Ecto neural progenitor cell (in vitro differentiated cells): ENCODE measurements at places on chromosomes 6 and 20.

- no peak for DNase-seq
These were observed 8.2 kb downstream of the ARHGAP40 start for GRCh38 chr20:38609815-38610214.

- DNase-seq, result no peak
These were observed 9.8 kb downstream of the MTG2 start for GRCh38 chr20:62192635-62193034.

DNA sequence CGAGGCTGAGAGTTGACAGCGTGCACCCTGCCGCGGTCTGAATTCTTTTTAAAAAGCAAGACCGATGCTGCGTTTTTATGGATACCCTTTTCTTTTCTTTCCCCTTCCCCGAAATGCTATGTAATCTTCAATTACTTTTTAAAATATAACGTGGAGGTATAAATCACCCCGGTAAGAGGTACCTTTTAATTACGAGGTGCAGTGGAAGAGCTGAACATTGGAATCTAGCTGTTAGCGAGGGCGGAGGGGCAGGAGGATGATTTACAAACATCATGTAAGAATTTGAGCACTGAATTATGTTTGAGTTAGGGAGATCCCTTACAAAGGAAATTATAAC lies 1.2 kb downstream of the EYA2 start:
- DNase-seq, result no peak

DNA sequence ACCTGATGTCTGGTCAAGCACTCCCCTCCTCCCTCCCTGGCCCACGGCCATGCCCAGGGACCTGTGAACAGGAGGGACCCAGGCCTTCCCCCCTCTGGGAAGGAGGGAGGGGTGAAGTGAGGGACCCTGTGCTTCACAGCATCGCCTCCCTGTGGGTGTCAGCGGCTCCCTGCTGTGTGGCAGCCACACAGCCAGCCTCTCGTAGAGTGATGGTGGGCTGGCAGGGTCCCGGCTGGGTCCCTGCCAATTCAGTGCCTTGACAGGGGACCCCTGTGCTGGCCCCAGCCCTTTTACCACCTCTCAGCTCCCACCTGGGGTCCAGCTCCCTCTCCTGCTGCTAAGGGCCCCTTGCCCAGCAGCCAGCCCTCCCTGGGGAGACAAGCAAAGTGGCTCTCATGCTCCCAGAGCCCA lies 31.3 kb upstream of the GRM4 start:
- no peak for DNase-seq

- no peak for DNase-seq
These were observed 19.3 kb downstream of the PAQR8 start for GRCh38 chr6:52381249-52381648.

DNA sequence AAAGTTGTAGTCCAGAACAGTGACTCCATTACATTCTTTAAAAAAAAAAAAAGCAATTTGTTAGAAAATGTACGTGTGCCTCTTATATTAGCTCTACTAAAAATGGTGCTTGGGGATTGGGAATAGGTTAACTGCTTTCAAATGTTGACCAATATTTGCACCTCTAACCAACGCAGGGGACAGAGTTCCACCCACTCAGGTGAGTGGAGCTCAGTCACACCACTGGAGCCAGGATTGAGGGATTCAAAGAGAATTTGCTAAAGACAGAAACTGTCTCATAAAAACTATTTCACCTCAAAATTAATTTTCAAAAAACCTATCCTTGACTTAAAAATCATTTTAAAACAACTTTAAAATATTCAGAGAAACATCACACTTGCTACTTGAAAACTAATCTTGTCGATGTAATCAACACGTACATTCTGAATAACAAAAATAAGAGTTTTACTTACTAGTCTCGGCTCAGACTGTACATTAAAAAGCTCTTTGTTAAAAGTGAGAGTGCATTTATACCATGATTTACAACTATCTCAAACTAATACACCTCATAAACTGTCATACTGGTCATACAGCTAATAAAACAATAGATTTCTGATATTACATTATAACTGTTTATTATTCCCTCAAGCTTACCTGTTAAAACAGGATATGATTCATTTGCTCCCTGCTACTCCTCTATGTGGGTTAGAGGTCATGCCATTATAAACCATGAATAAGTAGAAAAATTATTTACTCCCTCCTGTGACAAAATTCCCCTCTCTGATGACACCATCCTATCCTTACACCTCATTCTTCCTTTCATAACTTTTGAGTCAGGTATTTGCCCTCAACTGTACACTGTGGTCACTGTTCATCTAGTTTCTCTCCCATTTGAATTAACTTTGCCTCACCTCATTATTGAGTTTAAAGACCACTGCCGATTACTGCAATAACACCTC lies 88.6 kb downstream of the PDE10A start:
- DNase-seq, result no peak

DNA sequence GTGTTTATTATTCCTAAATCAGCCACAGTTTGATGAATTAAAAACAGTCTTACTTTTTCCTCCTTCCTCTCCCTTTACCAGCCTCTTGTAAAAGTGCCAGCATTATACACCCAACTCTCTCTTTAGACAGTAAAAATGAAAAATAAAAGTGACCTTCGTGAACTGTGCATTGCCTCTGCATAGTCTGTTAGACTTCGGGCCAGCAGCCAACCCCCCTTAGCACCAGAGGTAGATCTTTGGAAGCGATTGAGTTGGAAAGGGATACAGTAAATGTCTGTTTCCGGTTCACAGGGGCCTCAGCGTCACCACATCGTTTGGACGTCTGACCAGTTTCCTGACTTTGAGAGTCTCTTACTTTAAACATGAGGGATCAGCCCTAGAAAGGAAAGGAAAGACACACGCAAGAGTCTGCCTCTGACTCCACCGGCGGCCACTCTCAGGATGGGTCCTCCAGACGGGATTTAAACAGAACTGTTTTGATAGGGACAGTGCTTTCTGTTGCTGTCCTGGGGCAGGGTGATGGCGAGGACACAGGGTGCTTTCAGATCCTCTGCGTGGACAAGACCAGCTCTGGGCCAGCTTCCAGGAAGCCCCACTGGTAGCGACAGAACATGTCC lies 206.6 kb upstream of the PREP start:
- no peak for DNase-seq
